Left cardiac atrium (tissue), 4 donors: ENCODE measurements at places on chromosomes 7 and 10.

- DNase-seq, result no peak
Observed at GRCh38 chr7:26858735-26859134, 5.7 kb downstream of the SKAP2 start.

DNA sequence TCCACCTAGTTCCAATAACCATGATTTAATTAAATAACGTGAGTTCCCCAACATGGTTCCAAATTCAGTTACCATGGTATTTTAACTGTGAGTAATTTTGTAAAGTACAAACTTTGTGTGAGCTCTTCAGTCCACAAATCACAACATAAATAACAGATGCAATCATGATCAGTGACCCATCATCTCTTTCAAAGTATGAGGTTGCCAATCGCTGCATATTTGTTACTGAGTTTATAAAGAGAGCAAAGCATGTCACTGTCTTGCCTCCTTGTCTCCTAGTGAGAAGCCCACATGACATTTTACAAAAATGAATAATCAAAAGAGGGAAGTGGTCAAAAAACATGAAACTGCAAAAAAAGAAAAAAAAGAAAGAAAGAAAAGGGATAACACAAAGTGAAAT, 69.1 kb upstream of the PDSS1 start:
- no peak for DNase-seq

- no peak for DNase-seq
Observed at GRCh38 chr10:99849057-99849456, 66.6 kb downstream of the ABCC2 start.

- DNase-seq, result no peak
Observed at GRCh38 chr10:124126145-124126982, 33.0 kb upstream of the CHST15 start.

GRCh38 chr7:52958621-52959140, 76.8 kb upstream of the POM121L12 start:
- no peak for DNase-seq

GRCh38 chr10:49207936-49208487, 19.8 kb upstream of the TMEM273 start:
- no peak for DNase-seq

- no peak for DNase-seq
Observed at GRCh38 chr7:73786588-73786987, 16.5 kb upstream of the CLDN3 start.

DNA sequence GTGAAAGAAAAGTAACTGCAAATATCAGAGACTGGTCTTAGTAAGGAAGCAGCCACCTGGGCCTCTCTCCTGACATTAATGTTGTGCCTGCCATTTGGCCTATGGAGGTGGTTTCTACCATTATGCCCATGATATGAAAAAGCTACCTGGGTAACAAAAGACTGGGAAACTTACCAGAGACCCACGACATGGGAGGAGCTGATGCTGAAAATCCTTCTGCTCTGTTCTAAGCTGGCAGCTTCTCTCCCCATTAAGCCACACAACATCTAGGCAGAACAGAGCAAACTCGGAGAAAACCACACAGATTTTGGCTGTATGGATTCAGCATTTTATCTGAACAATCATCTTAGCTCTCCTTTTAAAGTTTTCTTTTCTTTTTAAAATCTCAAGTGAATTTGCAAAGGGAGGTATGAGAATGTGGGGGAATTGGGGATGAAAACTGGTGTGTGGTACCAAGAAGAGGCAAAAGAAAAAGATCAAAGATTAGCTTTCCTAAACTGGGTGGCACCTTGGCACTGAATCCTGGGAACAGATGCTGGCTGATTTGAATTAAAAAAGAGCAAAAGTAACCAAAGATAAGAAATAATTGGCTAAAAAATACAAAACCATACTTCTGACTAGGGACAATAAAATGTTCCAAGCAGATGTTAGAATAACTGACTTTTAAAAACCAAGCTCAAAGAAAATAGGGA, 128.6 kb upstream of the ANKRD1 start:
- no peak for DNase-seq

DNA sequence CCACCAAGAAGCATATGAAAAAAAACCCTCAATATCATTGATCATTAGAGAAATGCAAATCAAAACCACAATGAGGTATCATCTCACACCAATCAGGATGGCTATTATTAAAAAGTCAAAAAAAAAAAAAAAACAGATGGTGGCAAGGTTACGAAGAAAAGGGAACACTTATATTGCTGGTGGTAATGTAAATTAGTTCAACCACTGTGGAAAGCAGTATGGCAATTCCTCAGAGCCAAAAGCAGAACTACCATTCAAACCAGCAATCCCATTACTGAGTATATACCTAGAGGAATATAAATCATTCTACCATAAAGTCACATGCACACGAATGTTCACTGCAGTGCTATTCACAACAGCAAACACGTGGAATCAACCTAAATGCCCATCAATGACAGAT, 46.0 kb downstream of the CNOT4 start:
- no peak for DNase-seq

GRCh38 chr10:51510231-51510630, 189.2 kb downstream of the CSTF2T start:
- DNase-seq, result no peak

- no peak for DNase-seq
Observed at GRCh38 chr10:11145495-11145855, 127.8 kb downstream of the CELF2 start.

DNA sequence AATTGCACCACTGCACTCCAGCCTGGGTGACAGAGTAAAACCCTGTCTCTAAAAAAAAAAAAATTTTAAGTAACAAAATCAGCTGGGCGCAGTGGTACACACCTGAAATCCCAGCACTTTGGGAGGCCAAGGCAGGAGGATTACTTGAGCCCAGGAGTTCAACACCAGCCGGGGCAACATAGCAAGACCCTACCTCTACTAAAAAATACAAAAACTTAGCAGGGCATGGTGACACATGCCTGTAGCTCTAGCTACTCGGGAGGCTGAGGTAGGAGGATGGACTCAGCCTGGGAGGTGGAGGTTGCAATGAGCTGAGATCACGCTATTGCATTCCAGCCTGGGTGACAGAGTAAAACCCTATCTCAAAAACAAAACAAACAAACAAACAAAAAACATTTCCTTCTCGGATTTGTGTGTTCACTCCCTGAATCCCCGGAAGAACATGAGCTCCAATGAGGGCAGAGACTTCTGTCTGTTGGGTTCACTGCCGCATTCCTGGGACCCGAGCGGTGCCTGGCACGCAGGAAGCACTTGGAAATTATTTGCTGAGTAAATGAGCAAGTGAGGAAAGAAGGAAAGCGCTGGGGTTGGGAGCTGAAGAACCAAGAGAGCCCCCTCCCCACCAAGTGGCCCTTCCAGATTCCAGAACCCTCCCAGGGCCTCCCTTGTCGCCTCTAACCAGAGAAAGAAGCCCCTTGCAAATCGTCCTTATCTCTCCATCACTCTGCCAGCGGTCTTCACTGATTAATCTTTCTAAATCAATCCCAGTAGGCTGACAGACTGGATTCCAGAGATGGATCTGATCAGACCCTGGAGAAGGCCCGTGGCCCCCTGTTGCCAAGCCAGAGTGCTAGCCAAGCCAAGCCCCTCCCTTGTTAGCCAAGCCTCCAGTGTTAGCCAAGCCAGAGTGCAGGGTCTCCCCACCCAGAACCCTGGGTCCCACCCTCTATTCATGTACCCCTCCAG, 6.2 kb downstream of the TNRC18 start:
- DNase-seq, result no peak
